ENCODE measurements at places on chromosomes 11 and 22.

DNA sequence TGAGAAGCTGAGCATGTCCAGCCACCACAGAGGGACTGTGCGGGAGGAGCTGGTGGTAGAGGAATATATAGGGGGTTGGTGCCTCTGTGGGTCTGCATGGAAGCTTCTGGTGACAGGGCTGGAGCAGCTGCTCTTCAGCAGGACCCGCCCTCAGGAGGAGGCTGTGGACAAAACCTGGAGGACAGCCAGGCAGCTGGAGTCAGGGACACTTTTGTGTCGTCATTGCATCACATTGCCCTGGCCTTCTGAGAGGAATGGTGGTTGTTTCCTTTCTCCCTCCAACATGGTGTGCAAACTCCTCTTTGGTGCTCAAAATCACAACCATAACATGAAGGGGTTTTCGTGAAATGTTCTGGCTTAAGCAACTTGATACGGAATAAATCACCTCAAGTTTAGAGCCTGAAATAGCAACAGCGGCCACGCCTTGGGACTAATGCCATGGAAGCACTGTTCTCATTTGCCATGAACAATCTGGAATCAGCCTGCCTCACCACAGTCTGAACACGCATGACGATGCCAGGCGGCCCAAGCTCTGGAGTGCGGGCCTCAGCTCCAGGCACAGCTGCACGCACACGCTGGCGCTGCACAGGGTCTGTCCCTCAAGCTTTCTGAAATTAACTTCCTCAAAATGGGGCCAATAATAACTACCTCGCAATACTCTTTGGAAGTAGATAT, 17.1 kb upstream of the CSRP3 start:
- no peak for DNase-seq

GRCh38 chr22:29457730-29458129, 19.3 kb downstream of the RFPL1 start:
- peak; percentile 45 for DNase-seq

DNA sequence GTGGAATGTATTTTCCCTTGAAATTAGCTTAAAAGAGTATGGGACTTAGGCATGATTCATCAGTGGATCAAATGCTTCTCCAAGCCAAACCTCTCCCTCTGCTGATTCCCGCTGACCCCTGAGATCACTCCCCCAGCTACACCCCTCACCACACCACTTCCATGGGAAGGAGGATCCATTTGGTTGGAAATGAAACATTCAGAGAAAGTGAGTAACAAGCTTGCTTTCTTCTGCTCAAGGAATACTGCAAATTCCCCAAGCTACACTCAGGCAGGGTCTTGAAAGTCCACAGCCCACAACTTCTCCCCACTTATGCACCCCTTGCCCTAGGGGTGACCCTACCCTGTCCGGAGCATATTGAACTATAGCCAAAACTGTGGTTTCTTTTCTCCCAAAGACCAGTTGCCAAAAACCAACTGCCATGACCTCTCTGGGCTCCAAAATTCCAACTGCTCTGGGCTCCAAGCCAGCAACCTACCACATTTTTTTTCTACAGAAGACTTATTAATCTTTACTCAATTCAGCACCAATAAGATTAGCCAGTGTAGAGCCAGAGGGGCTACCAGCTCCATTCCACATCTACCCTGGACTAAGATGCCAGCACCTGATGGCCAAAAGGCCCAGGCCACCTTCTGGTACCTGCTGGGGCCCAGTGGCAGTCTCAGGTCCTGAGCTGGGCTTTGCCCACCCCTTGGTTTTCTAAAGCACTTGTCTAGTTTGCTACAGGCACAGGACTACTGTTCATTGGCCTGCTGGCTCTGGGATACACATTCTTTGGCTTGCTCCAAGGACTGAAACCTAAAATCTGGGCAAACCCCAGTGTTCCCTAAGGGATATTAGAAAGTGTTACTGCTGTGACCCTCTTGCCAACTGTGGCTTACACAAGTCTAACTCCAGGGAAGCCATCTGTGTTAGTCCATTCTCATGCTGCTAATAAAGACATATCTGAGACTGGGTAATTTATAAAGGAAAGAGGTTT, 101.1 kb downstream of the MICAL3 start:
- no peak for DNase-seq

DNA sequence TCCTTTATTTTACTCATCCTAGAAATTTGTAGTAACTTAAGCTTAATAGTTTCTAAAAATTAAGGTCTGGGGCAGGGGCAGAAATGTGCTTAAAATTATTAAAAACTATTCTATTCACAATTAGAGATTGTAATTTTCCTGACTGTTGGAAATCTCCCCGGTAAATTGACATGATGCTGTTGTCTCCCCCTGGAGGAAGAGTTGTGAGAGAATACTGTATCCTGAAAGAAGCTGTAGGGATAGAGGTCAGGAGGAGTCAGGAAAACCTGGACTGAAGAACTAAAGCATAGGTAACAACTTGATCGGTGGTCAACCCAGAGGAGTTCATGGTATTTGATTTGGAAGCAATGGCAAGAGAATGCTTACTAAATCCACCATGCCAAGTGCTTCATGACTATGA, 16.2 kb upstream of the ESAM start:
- no peak for DNase-seq

DNA sequence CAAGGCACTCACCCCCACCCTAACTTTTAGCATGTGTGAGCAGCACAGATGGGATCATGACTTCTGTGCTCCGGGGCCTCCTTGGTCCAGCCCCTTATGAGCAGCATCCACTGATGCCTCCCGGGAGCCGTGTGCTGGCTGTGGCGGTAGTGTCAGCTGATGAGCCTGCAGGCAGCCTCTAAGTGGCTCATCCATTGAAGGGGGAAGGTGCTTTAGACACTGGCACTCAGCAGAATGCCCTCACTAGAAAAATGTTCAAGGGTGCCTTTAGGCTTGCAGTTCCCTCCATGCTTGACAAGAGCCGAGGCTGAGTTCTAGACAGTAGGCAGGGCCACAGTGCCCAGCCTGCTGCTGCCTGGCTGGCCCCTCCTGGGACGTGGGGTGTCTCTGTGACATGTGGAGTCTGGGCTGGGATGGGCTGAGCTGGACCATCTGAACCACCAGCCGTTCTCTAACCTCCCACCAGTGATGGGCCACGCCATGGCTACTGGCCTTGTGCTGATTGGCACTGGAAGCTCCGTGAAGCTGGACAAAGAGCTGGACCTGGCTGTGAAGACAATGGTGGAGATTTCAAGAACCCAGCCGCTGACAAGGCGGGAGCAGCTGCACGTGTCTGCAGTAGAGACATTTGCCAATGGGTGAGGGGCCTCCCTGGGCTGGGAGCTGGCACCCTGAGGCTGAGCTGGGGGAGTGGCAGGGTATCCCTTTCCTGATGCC, 5.8 kb downstream of the TTC38 start:
- DNase-seq: no peak

Data from RWPE1 (cell line).